ENCODE measurements at places on chromosomes 5 and 9.

GRCh38 chr9:755454-756381 is 85.8 kb upstream of the DMRT1 start:
- DNase-seq, result no peak

GRCh38 chr9:99005651-99006050 is 61.9 kb downstream of the COL15A1 start:
- DNase-seq, result no peak

DNA sequence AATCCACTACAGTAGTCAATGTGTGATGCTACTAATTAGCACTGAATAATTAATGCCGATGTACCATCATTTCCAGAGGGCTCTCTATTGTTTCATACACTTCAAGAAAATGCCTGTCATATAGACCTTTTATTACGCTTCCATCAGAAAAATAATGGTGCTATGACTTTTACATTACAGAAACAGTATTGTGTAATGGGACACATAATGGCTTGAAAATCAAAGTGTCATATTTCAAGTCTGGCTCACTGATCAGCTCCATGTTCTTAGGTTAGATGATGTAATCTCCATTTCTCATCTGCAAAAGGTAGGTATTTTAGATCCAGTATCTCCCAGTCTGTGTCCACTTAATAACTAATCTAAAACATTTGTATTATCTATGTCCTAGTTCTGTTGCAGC is 990.6 kb upstream of the TYRP1 start:
- no peak for DNase-seq

- DNase-seq, result peak; percentile 18
Measured at GRCh38 chr9:88706193-88707113, 171.5 kb downstream of the NXNL2 start.

GRCh38 chr5:127621601-127622325 is 27.1 kb upstream of the CTXN3 start:
- no peak for DNase-seq

- peak; percentile 33 for DNase-seq
Measured at GRCh38 chr9:15509931-15510788, 610 bp downstream of the PSIP1 start.

- DNase-seq, result no peak
Measured at GRCh38 chr9:14661421-14662059, 31.7 kb downstream of the ZDHHC21 start.

- no peak for DNase-seq
Measured at GRCh38 chr5:72844218-72844603, 27.8 kb downstream of the TNPO1 start.

DNA sequence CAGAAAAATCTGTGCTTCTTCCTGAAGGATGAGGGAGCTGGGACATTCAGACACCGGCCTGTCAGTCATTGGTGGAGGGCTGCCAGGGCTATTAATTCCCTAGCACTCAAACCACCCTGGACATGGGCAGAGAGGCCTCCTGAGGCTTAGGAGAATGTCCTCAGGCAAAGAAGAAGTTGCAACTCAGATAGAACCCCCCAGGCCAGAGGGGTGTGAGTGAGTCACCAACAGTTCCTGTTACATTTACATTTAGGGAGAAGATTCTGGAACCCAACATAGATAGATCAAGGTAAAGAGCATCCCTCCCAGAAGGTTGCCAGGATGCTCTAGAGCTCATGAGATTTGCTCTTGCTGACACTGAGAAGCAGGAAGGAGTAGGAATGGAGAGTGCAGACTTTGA is 29.2 kb upstream of the SYK start:
- DNase-seq, result no peak

GRCh38 chr5:133226186-133226585 is 174.4 kb downstream of the HSPA4 start:
- no peak for DNase-seq

DNA sequence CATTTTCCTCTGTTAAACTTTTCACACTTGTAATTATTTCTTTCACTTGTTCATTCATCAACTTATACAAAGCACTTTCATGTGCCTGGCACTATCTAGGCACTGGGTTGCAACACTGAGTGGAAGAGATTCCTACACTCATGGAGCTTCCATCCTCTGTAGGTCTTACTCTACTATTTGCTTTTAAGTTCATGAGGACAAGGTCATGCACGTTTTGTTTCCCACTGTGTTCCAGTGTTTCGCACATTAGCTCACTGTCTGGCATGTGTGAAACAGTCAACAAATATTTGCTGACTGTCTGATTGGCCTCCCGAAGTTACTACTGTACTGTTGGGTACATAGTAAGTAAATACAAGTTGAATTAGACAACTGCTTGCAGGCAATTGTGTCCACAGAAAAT is 87.9 kb upstream of the IFNK start:
- peak; percentile 83 for DNase-seq

GRCh38 chr5:123528065-123528464 is 16.1 kb downstream of the CSNK1G3 start:
- DNase-seq, result no peak

- DNase-seq, result peak; percentile 80
Measured at GRCh38 chr5:141874262-141874964, 3.8 kb downstream of the PCDH1 start.

DNA sequence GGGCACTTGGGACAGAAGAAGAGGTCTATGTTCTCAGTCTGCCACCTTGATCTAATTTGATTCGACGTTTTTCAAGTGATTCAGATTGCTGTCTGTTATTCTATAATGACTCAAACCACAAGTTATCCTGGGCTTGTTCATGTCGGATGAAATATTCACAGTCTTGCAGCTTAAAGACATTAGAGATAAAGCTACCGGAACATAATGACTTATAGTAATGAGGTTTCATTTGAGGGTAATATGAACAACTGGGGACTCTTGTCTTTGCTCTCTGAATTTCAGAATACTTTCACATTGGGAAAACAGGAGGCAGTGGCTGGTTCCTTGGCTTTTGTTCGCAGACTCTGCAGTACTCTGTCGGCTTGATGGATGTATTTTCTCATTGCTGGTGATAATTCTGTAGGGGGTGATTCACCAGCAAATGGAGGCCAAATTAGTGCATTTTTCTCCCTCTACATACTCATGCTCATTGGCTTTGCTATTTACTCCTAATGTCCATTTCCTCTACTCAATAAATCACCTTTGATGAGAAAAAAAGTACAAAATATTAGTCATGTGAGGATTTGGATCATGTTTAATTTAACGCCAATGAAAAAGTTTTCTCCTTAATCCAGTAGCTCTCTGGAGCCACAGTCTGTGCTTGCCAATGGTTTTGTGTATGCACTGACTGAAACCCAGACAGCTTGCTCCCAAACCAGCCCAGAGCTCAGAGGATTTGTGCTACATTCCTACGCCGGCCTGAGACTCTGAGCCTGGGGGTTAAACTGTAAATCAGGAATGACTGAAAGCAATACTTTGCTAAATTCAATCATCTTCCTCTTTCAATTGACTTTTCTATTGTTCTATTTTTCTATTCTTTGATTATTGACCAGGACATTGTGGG is 154.7 kb upstream of the ANKH start:
- no peak for DNase-seq

DNA sequence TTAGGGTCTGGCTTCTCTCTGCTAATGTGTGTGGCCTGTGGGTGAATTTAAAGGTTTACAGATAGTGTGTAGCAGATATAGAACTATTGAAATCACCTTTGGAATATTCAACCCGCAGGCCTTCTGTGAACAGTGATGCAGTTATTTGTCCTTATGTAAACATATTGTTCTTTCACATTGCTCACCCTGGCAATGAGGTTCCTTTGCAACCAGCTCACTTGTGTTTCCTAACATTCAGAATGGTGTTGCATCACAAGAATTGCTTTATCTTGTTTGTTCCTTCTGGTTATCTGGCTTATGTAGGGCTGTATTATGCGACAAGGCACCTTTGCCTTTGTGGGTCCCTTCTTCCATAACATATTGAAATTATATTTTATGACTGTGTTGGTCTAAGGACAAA is 370.3 kb downstream of the NNT start:
- no peak for DNase-seq

DNA sequence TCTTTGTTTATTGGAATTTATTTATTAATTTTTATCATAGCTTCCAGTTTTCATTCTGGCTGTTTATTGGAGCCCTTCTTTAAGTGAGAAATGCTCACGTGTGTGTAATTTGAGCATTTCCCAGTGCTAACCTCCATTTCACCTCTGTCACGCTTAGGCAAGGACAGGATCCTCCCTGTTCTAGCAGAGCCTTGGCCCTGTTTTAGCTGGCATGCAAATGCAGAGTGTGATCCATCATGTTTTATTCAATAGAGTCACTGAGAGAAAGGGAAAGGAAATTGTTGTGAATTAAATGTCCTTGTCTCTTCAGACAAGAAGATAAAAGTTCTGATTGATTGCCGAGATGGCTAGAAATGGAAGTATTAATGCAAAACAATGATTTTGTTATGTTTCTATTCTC is 137.3 kb upstream of the ACO1 start:
- DNase-seq, result peak; percentile 12

DNA sequence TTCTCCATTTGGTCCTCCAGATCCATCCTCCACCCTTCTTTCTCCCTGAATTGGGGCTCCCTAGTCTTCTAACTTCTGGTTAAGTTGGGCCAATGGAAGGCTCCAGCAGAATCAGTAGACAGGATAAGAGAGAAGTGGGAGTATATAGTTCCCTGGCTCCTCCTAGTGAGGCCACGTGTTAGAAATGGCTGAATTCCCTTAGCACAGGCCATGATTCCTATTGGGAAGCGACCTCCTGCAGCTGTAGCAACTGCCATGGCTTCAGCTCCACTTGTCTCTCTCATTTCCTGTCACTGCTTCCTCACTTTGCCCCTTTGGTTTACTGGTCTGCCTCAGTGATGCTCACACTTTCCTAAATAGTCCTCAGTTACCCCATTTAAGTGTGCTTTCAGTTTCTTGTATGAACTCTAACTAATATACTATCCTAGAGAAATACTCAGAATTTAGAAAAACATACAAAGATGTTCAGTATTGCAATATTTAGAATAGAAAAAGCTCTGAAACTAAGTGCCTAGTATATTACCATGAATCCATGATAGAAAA is 104.8 kb upstream of the SMARCA2 start:
- DNase-seq, result no peak

GRCh38 chr9:134162926-134163370 is 1.4 kb downstream of the RNU6ATAC start:
- DNase-seq, result no peak

- DNase-seq, result no peak
Measured at GRCh38 chr5:68084396-68084795, 131.2 kb upstream of the PIK3R1 start.
